Cerebellar cortex (tissue), 1 donor: ENCODE measurements at places on chromosomes 5 and 9.

DNA sequence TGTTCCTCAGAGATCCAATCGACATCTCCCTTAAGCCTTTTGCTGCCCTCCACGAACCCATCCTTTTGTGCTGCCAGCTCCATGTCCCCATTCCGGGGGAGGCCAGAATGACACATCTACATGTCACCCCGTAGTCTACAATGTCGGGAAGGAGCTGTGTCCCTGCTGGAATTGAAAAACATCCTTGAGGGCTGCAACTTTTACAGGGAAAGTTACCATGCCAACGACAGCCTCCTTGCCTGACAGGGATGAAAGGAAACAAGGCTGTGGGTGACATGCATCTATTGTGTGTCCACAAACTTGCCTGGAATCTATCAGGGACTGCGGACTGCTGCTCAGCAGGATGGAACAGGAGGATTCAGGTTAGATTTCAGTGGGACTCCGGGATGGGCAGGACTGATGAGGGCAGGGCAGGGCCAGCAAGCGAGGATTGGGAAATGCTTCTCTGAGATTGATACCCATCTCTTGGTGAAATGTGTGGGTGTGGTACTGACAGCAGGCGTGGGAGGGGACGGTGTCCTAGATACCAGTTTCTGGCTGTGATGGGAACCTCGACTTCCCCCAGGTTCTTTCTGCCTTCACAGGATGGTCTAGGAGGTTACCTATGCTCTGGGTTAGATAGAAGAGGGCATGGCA lies 25.5 kb downstream of the EGR1 start:
- no peak for DNase-seq

DNA sequence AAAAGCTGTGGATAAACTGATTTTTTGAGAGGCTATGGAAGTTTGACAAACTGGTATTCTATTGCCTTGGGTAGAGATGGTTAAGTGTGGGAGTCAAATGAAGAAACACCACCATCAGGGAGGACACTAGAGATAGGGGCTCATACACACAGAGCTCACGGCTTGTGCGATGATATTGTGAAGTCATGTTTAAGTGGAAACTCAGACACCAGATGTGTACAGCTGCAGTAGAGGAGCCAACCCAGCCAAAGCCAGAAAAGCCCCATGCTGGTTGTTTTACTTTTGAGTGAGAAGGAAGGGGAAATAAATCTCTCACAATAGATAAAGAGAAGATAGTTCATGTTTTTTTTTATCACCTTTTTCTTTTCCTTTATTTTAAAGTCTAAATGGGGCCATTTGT lies 377.7 kb downstream of the DMRT2 start:
- no peak for DNase-seq

GRCh38 chr5:60821488-60822284 lies 22.4 kb downstream of the ELOVL7 start:
- DNase-seq, result no peak

DNA sequence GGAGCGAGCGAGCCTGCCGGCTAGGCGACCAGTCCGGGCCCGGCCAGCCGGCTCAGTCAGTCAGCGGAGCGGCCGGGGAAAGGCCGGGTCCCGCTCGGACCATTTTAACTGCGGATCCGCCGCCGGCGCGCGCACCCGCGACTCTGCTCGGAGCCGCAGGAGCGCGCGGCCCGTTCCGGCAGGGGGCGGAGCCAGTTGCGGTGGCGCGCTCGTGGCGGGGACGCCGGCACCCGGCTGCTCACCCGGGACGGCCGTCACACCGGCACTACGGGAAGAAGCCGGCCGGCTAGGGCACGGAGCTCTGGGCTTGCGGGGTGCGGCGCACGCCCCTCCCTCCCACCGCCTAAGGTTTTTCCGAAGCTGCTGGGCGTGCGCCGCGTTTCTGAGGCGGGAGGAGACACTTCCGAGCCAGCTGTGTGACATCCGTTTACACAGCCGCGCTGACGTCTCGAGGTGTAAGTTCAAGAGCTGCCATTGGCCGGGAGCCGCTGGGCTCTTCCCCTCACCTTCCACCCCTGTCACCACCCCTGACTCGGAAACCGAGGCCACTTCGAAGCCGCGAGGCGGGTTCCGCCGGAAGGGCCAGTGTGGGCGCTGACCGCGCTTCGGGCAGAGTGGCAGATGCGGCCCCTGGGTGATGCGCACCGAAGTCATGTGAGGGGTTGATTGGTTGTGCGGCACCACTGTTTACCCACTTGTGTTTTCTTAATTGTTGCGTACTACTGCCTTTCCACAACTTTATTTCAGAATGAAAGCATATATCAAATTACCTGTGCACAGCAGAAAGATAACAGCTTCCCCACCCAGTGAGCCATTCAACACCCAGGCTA lies at the start of gene FBXL17:
FBXL17 (minus strand) TSS at position 145 of the 830 bp plus-strand sequence.
- peak; percentile 88 for DNase-seq

- DNase-seq, result no peak
Observed at GRCh38 chr9:107290619-107291018, 7.5 kb downstream of the RAD23B start.
